HuH-7.5 (cell line): ENCODE measurements at places on chromosomes 11 and 22.
A peak's percentile ranks its signal among the peaks of the same experiment; 100 is the strongest.

DNA sequence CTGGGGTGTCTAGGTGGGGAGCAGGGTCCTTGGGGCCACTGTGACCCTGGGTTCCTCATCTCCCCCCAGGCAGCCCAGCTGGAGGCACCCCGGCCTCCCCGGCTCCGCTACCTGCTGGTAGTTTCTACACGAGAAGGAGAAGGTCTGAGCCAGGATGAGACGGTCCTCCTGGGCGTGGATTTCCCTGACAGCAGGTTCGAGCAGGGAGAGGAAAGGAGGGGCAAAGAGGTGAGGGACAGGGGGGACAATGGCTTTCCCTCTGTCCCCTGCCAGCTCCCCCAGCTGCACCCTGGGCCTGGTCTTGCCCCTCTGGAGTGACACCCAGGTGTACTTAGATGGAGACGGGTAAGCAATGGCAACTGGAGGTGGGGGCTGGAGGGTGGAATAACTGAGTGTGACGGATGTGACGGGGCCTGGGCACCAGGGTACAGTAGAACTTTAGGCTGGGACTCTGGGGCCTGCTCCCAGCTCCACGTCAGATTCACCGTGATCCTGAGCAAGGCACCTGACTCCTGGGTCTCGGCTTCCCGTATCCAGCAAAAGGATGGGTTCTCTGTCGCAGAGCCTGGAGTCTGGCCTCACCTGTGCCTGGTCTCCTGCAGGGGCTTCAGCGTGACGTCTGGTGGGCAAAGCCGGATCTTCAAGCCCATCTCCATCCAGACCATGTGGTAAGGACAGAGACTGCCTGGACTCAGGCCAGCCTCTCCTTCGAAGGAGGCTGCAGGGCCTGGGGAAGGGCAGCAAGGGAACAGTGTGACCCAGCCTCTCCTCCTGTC, 3.6 kb downstream of the SSH3 start:
- no peak for DNase-seq

DNA sequence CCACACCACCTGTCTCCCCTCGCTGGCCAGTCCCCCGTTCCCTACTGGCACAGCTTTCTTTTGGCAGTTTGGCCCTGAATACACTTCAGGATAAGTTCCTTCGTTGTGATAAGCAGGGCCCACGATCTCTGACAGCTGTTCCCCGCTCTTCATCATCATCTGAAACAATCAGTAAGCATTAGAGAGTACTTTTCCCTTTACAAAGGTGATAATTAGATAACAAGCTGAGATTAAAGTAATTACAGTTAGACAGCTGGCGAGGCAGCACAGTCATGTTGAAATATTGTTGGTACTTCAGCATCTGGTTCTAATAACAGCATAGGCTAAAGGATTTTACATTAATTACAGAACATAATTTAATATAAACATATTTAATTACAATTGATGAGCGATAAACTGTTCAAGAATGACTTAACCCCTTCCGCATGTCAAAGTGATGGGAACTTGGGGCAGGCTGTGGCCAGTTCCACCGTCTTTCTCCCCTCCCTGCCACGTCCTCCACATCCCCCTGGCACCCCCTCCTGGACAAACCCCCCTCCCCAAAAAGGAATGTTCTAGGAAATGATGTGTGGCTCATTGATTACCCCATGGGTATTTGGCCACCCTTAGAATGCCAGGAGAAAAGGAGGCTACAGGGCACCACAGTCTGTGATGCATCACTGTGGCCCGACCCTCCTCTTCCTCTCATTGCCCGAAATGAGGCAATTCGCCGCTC, 134.9 kb downstream of the RCN1 start:
- DNase-seq = no peak

- DNase-seq = no peak
These were observed 106.4 kb downstream of the DSCAML1 start for GRCh38 chr11:117690484-117691217.

DNA sequence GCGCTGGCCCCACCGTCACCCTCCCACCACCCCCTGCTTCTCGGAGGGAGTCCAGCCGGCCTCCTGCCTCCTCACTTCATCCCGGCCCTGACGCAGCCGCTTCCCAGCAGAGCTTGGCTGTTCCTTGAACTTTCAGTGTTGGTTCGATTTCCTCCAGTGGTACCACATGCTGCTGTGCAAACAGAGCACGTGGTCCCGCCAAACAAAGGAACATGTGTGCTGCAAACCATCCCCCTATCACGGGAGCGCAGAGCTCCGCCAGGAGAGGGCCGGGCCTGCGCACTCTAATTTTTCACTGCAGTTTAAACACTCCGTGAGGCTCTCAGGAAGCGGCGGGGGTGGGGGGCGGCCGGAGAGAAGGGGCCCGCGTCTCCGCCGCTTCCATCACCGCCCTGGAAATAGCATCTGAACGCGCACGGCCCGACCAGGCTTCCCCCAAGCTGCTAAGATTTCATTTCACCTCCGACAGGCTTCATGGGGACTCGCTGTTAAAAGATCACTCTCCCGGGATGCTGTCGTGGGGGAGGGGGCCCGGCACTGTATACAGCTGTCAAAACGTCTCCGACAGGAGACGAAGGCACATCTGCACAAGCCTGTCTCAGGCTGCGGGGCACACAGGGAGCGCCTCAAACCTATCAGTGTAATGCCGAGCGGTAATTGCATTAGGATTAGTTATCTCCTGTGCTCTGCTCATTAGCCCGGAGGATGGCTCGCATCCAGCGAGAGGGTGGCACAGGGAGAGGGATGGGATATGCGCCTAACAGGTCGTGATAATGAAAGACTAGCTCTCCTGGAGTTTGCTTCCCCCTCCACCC, 269.9 kb upstream of the SORL1-AS1 start:
- DNase-seq = peak; percentile 16

DNA sequence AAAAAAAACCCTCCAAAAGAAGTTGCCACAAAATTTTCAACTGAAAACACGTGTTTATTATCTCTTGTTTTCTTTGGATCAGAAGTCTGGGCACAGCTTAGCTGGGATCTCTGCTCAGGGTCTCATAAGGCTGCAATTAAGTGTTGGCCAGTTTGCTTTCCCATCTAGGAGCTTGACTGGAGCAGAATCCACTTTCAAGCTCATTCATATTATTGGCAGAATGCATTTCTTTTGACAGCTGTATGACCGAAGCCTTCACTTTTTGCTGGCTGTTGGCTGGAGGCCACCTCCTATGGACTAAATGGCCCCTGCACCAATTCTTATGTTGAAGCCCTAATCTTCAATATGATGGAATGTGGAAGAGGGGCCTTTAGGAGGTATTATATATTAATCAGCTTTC, 139.6 kb downstream of the DDX10 start:
- DNase-seq = no peak

- DNase-seq = no peak
These were observed 46.8 kb upstream of the IGLL5 start for GRCh38 chr22:22840780-22841179.

DNA sequence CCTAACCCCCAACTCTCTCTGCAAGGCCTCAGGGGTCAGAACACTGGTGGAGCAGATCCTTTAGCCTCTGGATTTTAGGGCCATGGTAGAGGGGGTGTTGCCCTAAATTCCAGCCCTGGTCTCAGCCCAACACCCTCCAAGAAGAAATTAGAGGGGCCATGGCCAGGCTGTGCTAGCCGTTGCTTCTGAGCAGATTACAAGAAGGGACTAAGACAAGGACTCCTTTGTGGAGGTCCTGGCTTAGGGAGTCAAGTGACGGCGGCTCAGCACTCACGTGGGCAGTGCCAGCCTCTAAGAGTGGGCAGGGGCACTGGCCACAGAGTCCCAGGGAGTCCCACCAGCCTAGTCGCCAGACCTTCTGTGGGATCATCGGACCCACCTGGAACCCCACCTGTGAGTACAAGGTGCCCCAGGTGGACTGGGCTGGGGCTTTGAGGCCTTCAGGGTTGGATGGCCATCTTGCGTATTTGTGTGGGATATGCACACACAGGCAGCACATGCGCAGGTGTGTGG, at the start of gene BEST1:
TSS of gene BEST1 (plus strand) at position 317 of the 513 bp plus-strand sequence. CDS start 1,456 bp downstream, outside the sequence.
- DNase-seq = no peak

DNA sequence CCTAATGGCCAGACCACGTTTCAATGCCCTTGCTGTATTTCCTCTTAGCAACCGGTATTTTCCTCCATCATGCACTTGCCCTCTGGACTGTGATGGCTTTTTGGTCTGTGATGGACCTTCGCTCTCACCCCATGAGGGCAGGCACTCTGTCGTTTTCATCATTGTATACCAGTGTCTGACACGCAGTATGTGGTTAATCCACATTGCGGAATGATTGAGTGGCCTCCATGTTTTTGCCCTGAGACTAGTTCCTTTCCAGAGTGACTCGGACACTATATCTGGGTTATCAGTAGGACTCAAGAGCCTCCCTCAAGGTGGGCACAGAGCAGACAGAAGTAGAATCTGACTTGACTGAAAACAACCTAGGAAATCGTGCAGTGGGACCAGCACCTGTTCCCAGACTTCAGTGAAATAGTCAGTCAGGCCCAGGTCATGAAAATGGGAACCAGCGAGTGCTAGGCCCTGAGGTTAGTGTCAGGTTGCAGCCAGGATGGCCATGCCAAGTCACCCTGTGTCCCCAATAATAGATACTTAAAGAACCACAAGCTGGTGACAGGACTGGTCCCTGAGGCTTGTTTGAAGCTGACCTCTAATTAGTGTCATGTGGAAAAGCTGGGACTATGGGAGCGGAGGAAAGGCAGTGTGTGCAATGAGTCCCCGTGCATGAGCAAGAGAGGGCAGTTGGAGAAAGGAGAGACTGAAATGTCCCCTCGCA, 464.7 kb downstream of the INSC start:
- DNase-seq = no peak

- DNase-seq = no peak
These were observed 475.1 kb upstream of the LARGE1 start for GRCh38 chr22:34395370-34395769.

GRCh38 chr11:37411289-37411688, 813.3 kb upstream of the RAG2 start:
- no peak for DNase-seq

- DNase-seq = no peak
These were observed 439.1 kb downstream of the METTL15 start for GRCh38 chr11:28547321-28547741.

DNA sequence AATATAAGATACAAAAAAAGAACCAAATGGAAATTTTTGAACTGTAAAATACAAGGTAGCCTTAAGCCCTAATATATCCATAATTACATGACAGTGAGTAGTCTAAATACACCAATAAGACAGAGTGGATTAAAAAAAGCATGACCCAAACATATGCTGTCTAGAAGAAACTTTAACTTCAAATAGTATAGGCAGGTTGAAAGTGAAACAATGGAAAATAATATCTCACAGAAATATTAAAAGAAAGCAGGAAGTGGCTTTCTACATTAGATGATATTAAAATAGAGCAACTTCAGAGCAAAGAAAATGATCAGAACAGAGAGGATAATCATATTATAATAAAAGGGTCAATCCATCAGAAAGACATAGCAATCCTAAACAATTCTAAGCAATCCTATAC, 21.8 kb downstream of the DCUN1D5 start:
- DNase-seq = no peak

- DNase-seq = no peak
These were observed 1.9 kb downstream of the CSNK2A3 start for GRCh38 chr11:11351042-11351586.

DNA sequence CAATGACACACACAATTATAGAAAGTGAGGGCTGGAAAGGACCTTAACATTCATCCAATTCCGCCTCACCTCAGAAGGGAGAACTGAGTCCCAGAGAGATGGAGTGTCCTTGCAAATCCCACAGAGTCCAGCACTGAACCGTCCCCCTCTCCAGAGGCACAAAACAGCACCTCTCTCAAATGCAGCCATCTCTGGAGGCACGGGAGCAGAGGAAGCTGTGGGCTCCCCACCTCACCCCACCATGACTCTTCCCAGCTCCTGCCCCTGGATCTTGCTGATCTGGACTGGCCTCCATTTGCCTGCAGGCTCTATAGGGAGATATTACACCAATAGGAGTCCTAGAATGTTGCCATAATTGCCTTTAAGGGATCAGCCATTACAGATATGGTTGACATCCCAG, 1.4 kb upstream of the DRD2 start:
- DNase-seq = no peak

- no peak for DNase-seq
These were observed 8.6 kb downstream of the MICAL2 start for GRCh38 chr11:12118949-12119348.

GRCh38 chr11:117528097-117528721, 200.6 kb downstream of the CEP164 start:
- DNase-seq = no peak

DNA sequence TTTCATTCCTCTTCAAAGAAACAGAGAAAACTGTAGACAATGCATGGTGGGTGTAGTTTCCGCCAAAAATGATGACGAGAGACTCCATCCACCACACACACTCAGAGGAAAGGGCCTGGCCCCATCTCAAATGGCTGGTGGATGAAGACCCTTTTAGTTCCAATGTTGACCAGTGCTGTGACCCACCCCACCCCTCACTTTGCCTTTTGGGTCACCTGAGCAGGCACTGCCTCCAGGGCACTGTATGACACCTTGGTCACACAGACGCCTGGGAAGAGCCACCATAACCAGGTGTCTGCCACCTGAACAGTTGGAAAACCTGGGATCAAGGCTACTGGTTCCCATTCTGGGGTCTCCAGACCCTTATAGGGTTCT, 121.3 kb downstream of the MPPED1 start:
- DNase-seq = no peak

- DNase-seq = no peak
These were observed 108.4 kb upstream of the ZC3H12C start for GRCh38 chr11:109984634-109985289.
